CD4-positive, alpha-beta T cell treated with Interleukin-1 beta for 1 hour (primary cell): ENCODE measurements at places on chromosomes 13 and 19.

DNA sequence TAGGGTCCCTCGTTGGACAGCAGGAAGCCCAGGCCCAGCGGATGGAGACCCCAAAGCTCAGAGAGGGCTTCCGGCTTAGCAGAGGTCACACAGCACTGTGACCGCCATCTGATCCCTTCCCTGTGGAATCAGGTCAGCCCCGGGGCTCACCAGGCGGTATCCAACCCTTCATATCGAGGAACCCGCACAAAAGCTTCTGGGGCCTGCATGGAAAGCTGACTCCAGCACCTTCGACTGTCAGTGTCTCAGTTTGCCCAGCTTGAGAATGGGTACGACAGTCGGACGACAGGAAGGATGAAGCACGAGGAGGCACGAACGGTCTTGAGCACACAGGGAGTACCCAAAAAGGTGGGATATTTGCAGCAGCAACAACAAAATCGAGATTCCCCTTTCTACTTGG is 2.6 kb downstream of the TLE5 start:
- DNase-seq, result no peak

DNA sequence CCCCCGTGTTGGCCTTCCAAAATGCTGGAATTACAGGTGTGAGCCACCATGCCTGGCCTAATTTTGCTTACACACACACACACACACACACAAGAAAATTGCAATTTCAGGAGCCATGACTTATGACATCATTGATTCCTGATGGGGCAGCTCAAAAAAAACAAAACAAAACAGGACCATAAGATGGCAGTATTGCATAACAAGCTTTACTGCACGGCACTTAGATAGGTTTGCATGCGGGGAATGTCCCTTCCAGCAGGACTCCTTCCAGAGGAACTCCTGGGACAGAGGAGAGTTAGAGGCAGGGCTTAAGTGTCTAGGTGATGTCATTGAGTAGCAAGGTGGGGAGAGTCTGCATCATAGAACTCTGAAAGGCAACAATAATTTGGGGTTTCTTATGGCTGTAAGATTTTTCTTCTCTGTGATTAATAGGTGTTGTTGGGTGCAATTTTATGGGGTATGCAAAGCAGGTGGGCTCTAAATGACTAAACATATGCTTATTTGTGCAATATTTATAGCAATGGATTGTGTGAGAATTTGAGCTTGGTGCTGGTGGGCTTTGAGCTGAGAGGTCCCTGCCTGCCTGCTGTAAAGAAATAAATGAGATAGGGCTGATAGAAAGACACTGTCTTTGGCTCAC is 9.0 kb upstream of the ACSBG2 start:
- DNase-seq, result no peak

GRCh38 chr19:16358456-16358855 is 33.8 kb downstream of the KLF2 start:
- DNase-seq, result no peak

DNA sequence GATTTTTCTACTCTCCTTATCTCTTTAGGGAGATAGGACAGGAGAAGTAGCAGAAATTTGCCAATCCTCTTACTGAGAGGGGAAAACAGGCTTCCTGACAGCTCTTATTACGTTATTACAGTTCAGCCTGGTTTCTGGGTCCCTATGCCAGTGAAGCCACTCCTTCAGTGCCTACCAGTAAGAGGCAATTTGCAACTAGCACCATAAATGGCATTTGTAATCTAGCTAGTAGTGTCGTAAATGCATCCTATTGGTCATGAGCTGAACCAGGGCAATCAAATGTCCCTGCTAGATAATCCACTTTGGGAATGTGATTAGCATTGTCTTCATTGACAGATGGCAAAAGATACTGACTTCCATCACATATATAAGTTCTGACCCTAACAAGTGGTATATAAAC is 428.8 kb downstream of the DCT start:
- no peak for DNase-seq

DNA sequence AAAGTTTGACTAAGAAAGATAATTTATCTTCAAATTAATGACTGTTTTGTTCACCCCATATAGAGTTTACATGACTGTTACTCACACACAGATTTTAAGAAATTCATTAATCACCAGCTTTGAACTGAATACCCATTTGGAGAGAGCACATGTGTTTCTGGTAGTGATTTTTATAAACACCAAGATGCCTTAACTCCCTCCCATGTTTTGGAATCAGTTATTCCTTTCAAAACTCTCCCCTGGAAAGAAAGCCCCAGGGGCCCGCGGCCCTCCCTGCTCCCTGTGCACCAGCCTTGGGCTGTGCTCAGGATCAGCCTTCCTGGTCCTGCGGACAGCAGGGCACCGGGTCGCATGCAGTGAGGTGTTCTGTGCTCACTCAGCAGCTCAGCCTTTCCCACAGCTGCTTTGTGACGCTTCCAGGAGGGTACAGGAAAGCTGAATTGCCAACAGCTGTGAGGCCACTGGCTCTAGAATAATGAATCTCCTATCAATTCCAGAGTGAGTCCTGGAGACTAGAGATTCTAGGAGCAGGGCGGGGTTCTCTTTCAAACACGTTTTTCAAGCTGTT is 483.2 kb downstream of the EFNB2 start:
- DNase-seq, result no peak

DNA sequence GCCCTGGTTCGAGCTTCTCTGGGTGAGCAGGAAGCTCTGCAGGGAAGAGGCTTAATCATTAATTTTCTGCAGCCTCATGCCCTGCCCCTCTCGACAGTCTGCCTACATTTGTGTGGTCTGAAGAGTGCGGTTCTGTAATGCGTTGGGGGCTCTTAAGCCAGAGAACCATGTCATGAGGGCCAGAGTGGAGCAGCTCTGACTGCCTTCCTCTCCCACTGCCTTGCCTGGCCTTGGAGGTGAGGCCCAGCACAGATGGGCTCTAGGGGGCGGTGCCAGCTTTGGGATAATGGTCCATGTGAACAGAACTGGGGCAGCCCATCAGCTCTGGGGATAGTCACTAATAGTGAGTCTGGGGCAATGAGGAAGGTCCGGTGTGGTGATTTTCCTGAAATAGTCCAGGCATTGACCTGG is 5.7 kb downstream of the FGF9 start:
- no peak for DNase-seq

GRCh38 chr13:25905611-25906010 is 146.2 kb downstream of the SHISA2 start:
- DNase-seq, result no peak

GRCh38 chr19:1855828-1856255 is 7.5 kb downstream of the KLF16 start:
- DNase-seq, result no peak

- no peak for DNase-seq
These were observed 9.3 kb upstream of the RPS15 start for GRCh38 chr19:1428738-1429391.

DNA sequence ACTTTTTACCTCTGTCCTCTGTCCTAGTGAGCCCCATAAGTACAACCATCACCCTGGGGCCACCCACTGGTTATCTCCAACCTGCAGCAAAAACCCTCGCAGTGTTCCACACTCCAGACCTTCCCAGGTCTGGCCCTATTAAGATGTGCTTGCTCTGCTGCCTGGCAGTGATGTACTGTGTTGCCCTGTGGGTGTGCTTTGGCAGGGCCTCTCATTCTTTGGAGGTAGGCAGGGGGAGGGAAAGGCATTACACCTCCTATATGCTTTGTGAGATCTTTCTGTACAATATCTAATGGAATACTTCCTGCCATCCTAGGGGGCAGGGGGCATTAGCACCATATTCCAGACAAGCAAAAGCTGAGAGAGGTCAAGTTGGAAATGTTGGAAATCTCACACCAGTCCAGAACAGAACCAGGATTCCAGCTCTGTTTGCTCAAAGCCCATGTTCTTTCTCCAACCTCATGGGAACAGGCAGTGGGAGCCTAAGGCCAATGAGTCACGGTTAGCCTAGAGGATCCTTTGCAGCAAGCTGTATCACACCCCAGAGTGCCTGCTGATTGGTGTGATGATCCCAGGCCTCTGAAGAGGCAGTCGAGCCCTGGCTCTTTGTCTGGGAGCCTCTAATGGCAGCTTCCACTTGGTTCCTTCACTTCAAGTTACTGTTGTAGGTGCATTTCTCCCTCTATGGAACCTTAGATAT is 59.7 kb upstream of the UBL3 start:
- DNase-seq, result no peak

DNA sequence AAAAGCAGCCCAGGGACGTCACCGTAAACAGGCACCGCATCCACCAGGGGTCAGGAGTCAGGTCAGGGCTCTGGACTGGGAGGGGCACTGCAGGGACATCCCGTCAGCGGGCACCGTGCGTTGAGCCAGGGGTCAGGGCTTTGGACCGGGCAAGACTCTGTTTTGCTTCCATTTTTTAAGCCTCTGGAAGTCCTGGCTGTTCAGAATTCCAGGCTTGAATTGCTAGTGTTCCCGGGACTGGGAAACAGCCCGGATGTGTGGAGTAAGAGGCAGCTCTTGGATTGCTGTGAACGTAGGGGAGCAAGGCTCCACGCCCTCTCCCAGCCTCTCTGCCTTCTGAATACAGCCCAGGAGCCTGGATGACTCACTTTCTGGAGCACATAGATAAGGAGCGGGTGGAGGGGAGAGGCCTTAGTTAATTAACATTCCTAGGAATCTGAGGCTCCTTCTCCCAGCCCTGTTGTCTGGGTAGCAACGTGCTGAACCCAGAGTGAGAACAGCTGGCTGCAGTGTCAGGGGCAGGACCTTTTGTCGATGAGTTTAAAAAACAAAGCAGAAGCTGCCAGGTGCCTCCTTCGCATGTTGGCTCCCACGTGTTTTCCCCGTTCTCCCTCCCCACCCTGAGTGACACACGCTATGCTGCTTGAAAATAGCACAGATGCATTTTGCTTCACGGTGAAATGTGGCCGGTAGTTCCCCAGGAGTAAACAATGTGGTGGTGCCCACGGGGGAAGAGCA is 21.9 kb downstream of the ATP11A start:
- no peak for DNase-seq

GRCh38 chr19:39917561-39918182 is 16.8 kb downstream of the FCGBP start:
- no peak for DNase-seq

GRCh38 chr19:40264314-40265054 is 20.7 kb downstream of the AKT2 start:
- DNase-seq, result no peak

DNA sequence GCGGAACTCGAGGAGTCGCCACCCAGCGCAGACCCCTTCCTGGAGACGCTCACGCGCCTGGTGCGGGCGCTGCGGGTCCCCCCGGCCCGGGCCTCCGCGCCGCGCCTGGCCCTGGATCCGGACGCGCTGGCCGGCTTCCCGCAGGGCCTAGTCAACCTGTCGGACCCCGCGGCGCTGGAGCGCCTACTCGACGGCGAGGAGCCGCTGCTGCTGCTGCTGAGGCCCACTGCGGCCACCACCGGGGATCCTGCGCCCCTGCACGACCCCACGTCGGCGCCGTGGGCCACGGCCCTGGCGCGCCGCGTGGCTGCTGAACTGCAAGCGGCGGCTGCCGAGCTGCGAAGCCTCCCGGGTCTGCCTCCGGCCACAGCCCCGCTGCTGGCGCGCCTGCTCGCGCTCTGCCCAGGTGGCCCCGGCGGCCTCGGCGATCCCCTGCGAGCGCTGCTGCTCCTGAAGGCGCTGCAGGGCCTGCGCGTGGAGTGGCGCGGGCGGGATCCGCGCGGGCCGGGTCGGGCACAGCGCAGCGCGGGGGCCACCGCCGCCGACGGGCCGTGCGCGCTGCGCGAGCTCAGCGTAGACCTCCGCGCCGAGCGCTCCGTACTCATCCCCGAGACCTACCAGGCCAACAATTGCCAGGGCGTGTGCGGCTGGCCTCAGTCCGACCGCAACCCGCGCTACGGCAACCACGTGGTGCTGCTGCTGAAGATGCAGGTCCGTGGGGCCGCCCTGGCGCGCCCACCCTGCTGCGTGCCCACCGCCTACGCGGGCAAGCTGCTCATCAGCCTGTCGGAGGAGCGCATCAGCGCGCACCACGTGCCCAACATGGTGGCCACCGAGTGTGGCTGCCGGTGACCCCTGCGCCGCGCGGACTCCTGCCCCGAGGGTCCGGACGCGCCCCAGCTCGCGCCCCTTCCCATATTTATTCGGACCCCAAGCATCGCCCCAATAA is 2.3 kb downstream of the AMH start:
- no peak for DNase-seq

- peak; percentile 84 for DNase-seq
These were observed 17.8 kb downstream of the PROZ start for GRCh38 chr13:113176280-113176679.

- DNase-seq, result peak; percentile 33
These were observed 2.1 kb downstream of the CLEC4G start for GRCh38 chr19:7729831-7730285.

DNA sequence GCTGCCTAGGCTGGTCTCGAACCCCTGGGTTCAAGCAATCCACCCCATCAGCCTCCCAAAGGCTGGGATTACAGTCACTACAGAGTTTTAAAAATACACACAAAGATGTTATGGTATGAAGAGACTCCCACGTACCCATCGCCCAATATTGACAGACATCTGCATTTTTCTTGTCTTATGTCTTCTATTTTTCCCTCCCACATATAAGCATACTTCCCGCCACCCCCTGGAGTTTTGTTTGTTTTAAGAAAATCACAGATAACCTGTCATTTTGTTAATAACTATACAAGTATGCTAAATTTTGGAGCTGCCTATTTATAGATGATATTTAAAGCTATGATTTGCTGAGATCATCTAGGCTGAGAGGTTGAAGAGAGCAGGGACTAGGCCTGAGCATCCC is 6.2 kb upstream of the SMG9 start:
- no peak for DNase-seq

- DNase-seq, result no peak
These were observed 1248.8 kb downstream of the UQCRFS1 start for GRCh38 chr19:27964185-27964584.

GRCh38 chr13:67763384-67763783 is 533.2 kb upstream of the PCDH9 start:
- DNase-seq, result no peak

DNA sequence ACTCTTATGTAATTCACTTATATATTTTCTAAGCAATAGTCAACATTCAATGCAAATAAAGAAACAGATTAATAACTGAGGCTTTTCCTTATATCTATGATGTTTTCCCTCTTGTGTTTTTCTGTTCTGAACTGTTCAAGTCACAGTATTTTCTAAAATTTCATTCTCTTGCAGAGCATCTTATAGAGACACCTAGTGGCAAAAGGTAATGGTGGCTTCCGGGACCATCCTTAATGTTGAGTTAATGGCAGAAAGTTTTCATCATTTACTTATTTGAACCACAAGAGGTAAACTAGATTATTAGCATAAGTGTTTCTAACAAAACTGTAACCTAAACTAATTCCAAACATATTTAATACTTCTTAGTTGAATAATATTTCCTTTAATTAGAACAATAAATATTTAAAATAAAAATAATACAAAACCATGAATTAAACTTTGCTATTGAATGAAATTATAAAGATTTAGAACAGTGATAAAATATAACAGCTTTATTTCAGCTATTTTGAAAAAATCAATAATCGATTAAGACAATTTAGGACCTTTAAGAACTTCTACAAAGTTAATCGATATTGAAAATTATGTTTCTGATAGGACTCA is 1.7 kb upstream of the SLITRK5 start:
- no peak for DNase-seq

GRCh38 chr13:98206946-98207345 is 29.9 kb upstream of the RNF113B start:
- no peak for DNase-seq
